ENCODE measurements at places on chromosomes 2 and 18. TPM values are rescaled to one million over a fixed set of nuclear protein-coding genes. Genes with fewer than 3 reads are reported as not detected.

- H3K4me1 ChIP-seq = no peaks in the 10 kb centered on the region
- no peak overlapping the region for H3K4me3 ChIP-seq
- H3K27me3 ChIP-seq = no peaks in the 10 kb centered on the region
These were observed 61.4 kb downstream of the RPL31 start for GRCh38 chr2:101063352-101064124.

GRCh38 chr2:175904035-175904434, 98.0 kb downstream of the LNPK start:
- no peak overlapping the region for H3K27ac ChIP-seq
- H3K4me1 ChIP-seq = no peaks in the 10 kb centered on the region
- H3K27me3 ChIP-seq = no peaks in the 10 kb centered on the region
- no peak overlapping the region for H3K4me3 ChIP-seq
- no peaks in the 10 kb centered on the region for H3K36me3 ChIP-seq

DNA sequence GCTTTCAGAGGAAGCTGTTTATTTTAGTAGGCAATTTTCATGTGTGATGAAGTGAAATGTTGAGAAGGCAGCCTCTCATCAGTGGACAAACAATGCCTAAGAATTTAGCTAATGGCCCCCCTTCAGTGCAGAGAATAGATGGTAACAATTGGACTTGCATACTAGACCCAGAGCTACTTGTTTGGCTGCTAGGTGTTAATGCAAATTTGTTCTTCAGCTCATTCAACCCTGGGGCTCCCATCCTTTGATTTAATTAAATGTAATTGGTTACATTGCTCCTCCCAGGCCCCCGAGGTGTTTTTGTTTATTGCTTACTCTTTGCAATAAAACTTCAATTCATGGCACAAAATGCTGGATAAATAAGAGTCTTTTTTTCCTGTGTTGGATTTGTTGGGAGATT, 68.6 kb downstream of the CAMKMT start:
- H3K36me3 ChIP-seq = peaks cover 13% of the 10 kb centered on the region
- no peaks in the 10 kb centered on the region for H3K27me3 ChIP-seq
- H3K27ac ChIP-seq = peak overlapping the region; percentile 79
- H3K4me1 ChIP-seq = peaks cover 11% of the 10 kb centered on the region
- 0 out of 2 replicates have a peak overlapping the region, but pooled peaks have one; percentile 2 for H3K4me3 ChIP-seq

GRCh38 chr18:50422286-50422898, 47.5 kb downstream of the SKA1 start:
- H3K36me3 ChIP-seq = peaks cover 20% of the 10 kb centered on the region
- no peak overlapping the region for H3K27ac ChIP-seq
- H3K27me3 ChIP-seq = no peaks in the 10 kb centered on the region
- H3K4me1 ChIP-seq = no peaks in the 10 kb centered on the region

GRCh38 chr2:206004004-206004693, 81.8 kb downstream of the INO80D start:
- H3K27me3 ChIP-seq = no peaks in the 10 kb centered on the region
- no peaks in the 10 kb centered on the region for H3K4me1 ChIP-seq
- H3K36me3 ChIP-seq = peaks cover 44% of the 10 kb centered on the region
- no peak overlapping the region for H3K4me3 ChIP-seq
- no peak overlapping the region for H3K27ac ChIP-seq

- peaks cover 9% of the 10 kb centered on the region for H3K36me3 ChIP-seq
- H3K27me3 ChIP-seq = no peaks in the 10 kb centered on the region
- H3K4me3 ChIP-seq = no peak overlapping the region
- no peak for DNase-seq
These were observed 62.4 kb downstream of the DGKD start for GRCh38 chr2:233416706-233417105.

- no peaks in the 10 kb centered on the region for H3K27me3 ChIP-seq
- no peak for DNase-seq
- H3K27ac ChIP-seq = no peak overlapping the region
- no peaks in the 10 kb centered on the region for H3K4me1 ChIP-seq
These were observed 990.2 kb downstream of the TSN start for GRCh38 chr2:122745603-122746002.

- no peaks in the 10 kb centered on the region for H3K27me3 ChIP-seq
- H3K4me3 ChIP-seq = no peak overlapping the region
- no peaks in the 10 kb centered on the region for H3K4me1 ChIP-seq
- 0 out of 2 replicates have a peak, but pooled peaks cover 3% of the 10 kb centered on the region for H3K36me3 ChIP-seq
These were observed 3.5 kb downstream of the HEATR5B start for GRCh38 chr2:37080689-37081088.

GRCh38 chr2:239385096-239386000, 15.5 kb downstream of the HDAC4 start:
- no peaks in the 10 kb centered on the region for H3K27me3 ChIP-seq
- H3K4me1 ChIP-seq = peaks cover 4% of the 10 kb centered on the region
- no peak overlapping the region for H3K4me3 ChIP-seq
- no peak for DNase-seq
- H3K36me3 ChIP-seq = peaks cover 14% of the 10 kb centered on the region

DNA sequence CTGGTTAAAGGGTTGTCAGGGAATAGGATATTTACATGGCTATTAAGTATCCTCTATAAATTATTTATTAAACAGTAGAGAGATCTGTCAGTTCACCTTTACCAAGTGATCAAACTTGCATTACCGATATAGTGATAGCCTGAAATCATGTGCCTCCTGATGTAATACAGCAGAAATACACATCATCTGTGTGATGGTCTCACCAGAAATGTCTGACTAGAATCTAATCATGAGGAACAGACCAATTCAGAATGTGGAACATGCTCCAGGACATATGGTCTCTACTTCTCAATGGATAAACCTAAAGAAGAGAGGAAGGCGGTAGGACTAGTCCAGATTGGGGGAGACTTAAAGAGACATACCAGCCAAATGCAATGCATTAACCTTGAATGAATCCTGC, 6.2 kb downstream of the VPS54 start:
- H3K27me3 ChIP-seq = no peaks in the 10 kb centered on the region
- H3K27ac ChIP-seq = no peak overlapping the region
- no peak overlapping the region for H3K4me3 ChIP-seq
- no peak for DNase-seq
- H3K36me3 ChIP-seq = no peaks in the 10 kb centered on the region

DNA sequence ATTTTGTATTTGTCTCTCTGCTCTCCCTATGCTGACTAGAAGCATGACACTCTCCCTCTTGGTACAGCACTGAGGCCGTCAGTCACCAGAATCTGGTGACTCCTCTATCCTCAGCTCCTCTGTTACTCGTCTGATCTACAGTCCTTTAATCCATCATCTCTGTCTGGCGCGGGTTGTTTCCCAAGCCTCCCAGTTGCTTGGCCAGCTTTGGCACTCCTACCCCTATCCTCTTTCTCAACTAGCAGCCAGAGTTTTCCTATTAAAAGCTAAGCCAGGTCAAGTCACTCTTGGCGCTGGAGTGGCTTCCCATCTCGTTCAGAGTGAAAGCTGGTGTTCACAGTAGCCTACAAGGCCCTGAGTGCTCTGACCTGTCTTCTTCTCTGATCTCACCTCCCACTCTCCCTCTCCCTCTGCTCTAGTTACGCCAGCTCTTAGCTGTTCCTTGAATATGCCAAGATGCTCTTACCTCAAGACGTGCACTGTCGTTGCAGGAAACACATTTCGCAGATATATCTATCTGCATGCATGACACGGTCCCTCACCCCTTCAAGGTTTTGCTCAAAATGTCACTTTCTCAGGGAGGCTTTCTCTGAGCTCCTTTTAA, 41.8 kb upstream of the PSME4 start:
- H3K36me3 ChIP-seq = peaks cover 4% of the 10 kb centered on the region
- no peaks in the 10 kb centered on the region for H3K4me1 ChIP-seq

- peaks cover 2% of the 10 kb centered on the region for H3K36me3 ChIP-seq
- no peak overlapping the region for H3K27ac ChIP-seq
- no peak for DNase-seq
- H3K4me3 ChIP-seq = no peak overlapping the region
- no peaks in the 10 kb centered on the region for H3K27me3 ChIP-seq
- H3K4me1 ChIP-seq = peaks cover 9% of the 10 kb centered on the region
These were observed 3.9 kb upstream of the ETAA1 start for GRCh38 chr2:67393237-67393636.

GRCh38 chr2:156562124-156562523, 125.9 kb downstream of the GPD2 start:
- no peak overlapping the region for H3K27ac ChIP-seq
- H3K27me3 ChIP-seq = no peaks in the 10 kb centered on the region
- no peak for DNase-seq

DNA sequence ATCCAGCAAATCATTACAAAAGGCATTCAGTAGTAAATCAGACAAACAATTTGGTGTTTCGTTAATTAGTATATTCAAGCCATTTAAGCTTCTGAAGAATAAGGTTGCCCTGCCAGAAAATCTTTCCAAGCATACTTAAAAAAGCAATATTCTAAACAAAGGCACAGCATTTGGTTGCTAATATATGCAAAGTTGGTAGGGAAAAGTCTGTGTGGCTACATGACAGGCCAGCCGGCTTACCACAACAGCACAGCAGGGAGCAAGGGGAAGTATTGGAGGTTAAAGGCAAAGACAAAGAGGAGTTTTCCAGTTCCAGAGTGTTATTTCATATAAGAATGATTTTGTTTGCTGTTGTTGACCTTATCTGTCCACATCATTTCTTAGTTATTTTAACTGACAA, 282.3 kb downstream of the MBD5 start:
- peaks cover 4% of the 10 kb centered on the region for H3K4me1 ChIP-seq
- peaks cover 2% of the 10 kb centered on the region for H3K36me3 ChIP-seq
- peak overlapping the region; percentile 66 for H3K4me3 ChIP-seq
- no peaks in the 10 kb centered on the region for H3K27me3 ChIP-seq

GRCh38 chr2:46347648-46348280, 50.6 kb downstream of the EPAS1 start:
- no peak for DNase-seq
- no peaks in the 10 kb centered on the region for H3K36me3 ChIP-seq
- H3K27ac ChIP-seq = no peak overlapping the region

DNA sequence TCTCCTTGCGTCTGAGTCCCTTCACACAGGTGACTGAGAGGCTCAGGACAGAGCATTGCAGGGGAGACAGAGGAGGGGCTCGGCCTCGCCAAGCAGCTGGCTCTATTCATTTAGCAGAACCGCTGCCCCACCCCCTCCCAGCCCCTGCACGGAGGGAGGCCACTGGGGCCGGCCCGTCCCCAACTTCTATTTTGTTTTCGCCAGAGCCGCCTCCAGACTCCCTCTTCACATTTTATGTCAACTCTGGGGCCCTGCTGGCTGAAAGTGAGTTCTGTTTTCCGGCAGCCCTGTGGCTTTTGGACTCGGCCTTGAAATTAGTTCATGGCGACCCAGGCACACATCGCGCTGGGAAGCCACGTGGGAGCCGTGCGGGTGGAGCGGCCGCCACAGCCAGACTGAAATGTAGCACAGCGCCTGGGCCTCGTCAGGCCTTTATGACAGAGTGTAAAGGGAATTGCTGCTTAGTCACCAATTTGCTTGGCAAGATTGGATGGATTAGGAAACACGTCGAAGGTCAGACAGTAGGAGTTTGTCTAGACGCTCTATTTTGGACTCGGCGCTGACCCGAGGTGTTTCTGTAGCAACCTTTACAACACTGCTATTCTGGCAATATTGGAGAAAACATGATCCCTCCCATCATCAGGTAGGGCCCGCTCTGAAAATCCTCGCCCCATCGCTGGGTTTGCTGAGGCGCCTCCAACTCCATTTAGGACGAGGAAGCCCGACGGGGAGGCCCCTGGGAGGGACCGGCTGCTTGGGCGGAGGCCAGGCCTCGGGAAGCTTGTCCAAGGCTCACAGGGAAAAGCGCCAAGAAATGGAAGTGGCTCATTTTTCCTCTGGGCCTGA, 90.7 kb upstream of the CTDP1 start:
- no peak overlapping the region for H3K27ac ChIP-seq
- no peaks in the 10 kb centered on the region for H3K36me3 ChIP-seq
- H3K4me3 ChIP-seq = no peak overlapping the region

DNA sequence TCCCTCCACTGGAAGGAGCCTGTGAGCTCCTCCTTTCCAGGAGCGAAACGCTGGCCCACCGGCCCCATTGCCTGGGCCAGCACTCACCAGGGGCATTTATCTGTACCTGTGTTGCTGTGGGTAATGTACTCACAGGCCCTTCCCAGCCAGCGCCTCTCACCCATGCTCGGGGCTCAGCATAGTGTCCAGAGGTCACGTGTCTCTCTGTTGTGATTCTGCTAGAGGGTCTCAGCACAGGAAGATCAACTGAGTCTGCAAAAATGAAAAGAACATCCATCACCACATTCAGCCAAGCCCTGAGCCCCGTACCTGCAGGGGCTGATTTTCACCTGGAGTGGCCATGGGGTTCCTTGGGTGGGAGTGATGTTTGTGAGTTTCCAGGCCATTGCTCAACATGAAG, 103.1 kb upstream of the TPO start:
- H3K36me3 ChIP-seq = peaks cover 10% of the 10 kb centered on the region
- DNase-seq = no peak
- no peak overlapping the region for H3K27ac ChIP-seq

DNA sequence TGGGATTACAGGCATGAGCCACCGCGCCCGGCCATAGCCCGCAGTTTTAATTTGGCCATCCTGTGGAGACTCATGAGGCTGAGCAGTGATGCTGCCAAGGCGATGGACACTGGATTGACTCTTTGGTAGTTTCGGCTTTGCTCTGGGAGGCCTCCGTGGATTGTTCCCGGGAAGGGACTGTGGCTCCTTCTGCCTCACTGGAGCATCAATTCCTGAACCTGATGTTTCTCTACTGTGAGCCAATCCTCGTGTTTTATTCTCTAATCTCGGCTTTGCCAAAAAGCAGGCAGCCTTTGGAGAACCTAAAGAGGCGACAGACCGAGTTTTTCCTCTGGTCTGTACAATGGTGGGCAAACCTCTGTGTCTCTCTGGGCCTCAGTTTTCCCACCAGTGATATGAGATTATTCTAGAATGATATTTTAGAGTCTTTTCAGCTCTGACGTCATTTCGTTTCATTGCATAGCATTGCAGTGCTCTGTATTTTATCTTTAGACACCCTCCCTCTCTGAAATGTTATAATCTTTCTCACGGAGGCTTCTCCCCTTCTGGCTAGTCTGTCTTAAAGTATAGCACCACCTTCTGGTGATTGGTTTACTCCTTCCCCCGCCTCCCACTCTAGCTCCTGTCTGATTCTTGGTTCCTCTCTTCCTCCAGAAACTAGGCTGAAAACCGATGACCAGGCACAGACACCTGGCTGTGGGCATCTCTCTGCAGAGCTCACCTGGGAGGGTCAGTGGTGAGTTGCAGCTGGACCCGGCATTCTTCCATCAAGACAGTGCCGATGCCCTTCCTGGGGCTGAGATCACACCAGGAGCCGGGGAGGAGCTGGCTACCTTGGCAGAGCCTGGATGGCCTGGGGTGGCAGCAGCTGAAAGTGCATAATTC, 341.3 kb downstream of the MYCN start:
- no peak overlapping the region for H3K4me3 ChIP-seq
- H3K4me1 ChIP-seq = no peaks in the 10 kb centered on the region
- H3K27me3 ChIP-seq = no peaks in the 10 kb centered on the region
- H3K36me3 ChIP-seq = no peaks in the 10 kb centered on the region

Gene UGT1A5
- not detected for total RNA-seq

Gene FBXO48
- total RNA-seq = 1.3 TPM

Gene ZAP70
- 0.22 TPM for total RNA-seq

Gene IL1RN
- total RNA-seq = not detected

Gene ATG16L1
- 39.3 TPM for total RNA-seq

Gene FAM228A
- total RNA-seq = not detected

Gene SLC40A1
- total RNA-seq = not detected

Gene MOGAT1
- not detected for total RNA-seq

Gene PDE1A
- total RNA-seq = not detected

Gene PUS10
- total RNA-seq = 2.3 TPM

Gene IL1A
- total RNA-seq = 0.35 TPM

Gene DPP10
- total RNA-seq = 11.3 TPM
